ENCODE measurements at places on chromosomes 11 and 22. TPM values are rescaled to one million over a fixed set of nuclear protein-coding genes. Genes with fewer than 3 reads are reported as not detected.

- no peak for DNase-seq
Measured at GRCh38 chr22:20575724-20576444, 68.5 kb downstream of the MED15 start.

- DNase-seq = no peak
Measured at GRCh38 chr22:46297151-46297812, 612 bp downstream of the GTSE1 start.

GRCh38 chr22:38843201-38843656 lies 599 bp downstream of the NPTXR start:
- DNase-seq = peak; percentile 68

DNA sequence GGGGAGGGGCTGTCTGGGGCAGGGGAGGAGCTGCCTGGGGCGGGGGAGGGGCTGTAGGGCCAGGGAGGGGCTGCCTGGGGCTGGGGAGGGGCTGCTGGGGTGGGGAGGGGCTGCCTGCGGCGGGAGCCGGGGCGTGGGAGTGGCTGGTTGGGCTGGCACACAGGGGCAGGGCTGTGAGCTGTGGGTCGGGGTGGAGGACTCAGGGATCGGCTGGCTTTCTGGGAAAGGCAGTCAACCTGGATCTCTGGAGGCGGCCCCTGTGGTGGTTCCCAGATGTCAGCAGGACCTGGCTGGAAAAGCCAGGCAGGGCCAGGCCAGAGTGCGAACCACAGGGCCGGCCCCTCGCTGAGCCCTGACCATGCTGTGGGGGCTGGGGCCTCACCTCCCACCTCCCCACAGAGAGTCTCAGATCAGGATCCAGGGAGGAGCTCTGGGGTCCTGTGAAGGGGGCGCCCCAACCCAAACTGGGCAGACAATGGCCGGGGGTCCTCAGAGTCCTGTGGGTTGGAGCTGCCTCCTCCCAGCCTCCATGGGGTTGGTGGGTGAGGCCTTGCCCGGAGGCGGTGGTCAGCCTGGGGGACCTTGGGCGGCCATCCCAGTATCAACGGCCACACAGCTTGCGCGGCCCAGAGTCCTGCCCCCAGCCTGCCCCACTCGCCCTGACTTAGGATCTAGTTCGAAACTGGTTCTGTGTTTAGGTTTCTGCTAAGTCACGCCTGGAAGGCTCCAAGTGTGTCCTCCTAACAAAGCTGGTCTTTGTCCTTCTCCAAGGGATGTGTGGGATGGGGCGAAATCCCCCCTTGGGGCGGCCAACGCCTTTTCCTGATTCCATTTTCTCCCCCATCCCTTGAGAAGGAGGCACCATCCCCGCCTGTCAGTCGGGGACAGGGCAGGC lies 1.9 kb downstream of the MUC5B start:
- DNase-seq = no peak

GRCh38 chr11:67664696-67665540 lies 9.5 kb downstream of the ALDH3B2 start:
- no peak for DNase-seq

DNA sequence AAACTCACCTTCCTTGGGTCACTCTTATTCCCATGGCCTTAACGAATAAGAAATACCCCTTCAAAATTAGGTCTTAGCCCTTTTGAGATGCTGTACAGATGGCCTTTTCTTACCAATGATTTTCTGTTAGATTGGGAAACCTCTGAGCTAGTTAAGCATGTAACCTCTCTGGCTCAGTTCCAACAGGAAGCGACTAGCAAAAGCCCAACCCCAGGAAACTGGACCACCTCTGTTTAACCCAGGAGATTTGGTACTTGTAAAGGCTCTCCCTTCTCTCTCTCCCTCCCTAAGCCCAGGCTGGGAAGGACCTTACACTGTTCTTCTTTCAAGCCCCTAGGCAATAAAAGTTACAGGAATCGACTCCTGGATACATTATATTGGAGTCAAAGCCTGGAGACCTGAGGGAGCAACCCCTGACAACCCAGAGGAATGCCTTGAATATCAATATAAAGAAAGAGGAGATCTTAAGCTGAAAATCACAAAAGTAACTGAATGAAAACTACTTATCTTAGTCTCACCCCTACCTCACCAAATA lies 11.7 kb downstream of the APIP start:
- DNase-seq = no peak

- peak; percentile 47 for DNase-seq
Measured at GRCh38 chr11:102794382-102794781, 3.6 kb downstream of the MMP1 start.

Gene CST6
- not detected for polyA plus RNA-seq

Gene MPPED2
- polyA plus RNA-seq = not detected

Gene RFPL3
- not detected for polyA plus RNA-seq

Gene CD248
- polyA plus RNA-seq = not detected
